Naive thymus-derived CD8-positive, alpha-beta T cell (primary cell): ENCODE measurements at places on chromosomes 4 and X.

GRCh38 chr4:82899374-82900065 is 1.0 kb upstream of the THAP9 start:
- no peak for DNase-seq

DNA sequence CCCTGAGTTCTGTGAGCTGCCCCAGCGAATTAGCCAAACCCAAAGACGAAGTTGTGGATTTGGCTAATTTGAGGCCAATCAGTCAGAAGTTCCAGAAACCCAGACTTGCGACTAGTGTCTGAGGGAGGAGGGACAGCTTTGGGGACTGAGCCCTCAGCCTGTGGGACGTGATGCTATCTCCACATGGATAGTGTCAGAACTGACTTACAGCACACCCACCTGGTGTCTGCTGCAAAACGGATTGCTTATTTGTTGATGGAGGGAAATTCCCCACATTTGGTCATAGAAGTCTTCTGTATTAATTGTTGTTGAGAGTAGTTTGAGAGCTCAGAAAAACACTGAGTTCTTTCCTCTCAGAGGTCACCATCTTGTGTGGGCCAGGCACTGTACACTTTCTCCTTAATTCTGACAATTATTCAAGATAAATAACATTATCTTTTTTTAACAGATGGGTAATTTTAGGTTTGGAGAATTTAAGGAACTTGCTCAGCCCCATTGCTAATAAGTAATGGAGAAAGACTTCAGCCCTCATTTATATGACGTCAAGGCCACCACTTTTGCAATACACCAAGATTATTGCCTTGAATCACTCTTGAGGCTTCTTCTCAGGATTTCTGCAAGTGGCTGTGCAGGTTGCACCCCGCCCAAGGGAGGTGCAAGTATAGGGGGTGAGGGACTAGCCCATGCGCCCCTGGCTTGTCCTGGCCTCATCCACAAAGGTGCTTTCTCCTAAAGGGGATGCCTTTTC is 16.7 kb downstream of the CLRN2 start:
- DNase-seq, result no peak

DNA sequence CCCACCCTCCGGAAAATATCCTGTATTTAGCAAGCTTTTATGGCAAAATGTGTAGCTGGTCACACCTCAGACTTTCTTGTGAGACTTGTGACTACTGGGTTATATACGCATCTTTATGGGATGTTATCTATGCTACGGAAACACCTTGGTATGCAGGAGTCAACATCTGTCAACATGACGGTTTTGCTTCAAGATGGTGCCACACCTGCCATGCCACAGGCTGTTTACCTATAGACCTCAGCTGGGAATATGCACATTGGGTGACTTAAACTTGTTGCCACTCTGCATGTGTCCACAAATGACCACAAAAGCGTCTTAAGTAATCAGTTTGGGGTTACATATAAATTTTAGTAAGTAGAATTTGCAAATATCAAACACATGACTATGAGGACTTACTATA is 192.3 kb upstream of the ATP6AP2 start:
- DNase-seq, result no peak

GRCh38 chr4:116724249-116724648 is 361.1 kb downstream of the TRAM1L1 start:
- DNase-seq, result no peak

DNA sequence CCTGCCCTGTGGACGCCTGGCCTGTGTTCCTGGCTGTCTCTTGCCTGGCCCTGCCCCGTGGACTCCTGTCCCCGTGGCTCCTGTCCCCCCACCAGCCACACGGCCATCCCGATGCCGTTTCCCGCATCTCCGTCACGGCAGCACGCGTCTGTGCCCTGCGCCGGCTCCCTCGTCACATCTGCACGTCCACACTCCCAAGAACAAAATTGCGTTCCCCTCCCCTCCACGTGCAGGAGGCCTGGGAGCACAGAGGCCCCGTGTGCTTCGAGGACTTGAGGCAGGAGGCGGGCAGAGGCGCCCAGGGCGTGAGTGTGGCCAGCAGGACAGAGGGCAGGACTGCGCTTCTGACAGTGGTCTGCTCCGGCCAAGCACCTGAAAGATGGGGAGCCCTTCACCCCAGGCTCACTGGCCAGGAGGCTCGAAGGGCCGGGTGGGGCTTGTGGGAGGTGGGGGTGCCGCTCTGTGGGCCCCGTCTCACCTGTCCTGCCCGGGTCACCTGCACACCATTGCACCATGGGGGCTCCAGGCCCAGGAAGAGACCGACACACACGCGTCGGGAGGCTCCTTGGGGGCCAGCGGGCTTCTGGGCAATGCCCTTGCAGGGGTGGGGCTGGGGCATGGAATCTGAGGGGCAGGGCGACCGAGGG is 17.3 kb downstream of the FGFRL1 start:
- no peak for DNase-seq

DNA sequence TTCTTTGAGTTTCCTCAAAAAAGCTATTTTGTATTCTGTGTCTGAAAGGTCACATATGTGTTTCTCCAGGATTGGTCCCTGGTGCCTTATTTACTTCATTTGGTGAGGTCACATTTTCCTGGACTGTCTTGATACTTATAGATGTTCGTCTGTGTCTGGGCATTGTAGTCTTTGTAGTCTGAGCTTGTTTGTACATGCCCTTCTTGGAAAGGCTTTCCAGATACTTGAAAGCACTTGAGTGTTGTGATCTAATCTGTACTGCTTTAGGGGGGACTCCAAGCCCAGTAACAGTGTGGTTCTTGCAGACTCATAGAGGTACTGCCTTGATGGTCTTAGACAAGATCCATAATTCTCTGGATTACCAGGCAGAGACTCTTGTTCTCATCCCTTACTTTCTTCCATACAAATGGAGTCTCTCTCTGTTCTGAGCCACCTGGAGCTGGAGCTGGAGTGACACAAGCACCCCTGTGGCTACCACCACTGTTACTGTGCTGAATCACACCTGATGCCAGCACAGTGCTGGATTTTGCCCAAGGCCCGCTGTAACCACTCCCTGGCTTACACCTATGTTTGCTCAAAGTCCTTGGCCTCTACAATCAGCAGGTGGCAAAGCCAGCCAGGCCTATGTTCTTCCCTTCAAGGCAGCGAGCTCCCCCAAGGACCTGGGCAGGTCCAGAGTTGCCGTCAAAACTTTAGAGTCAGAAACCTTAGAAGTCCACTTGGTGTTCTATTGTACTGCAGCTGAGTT is 72.3 kb upstream of the EFHC2 start:
- DNase-seq, result no peak

DNA sequence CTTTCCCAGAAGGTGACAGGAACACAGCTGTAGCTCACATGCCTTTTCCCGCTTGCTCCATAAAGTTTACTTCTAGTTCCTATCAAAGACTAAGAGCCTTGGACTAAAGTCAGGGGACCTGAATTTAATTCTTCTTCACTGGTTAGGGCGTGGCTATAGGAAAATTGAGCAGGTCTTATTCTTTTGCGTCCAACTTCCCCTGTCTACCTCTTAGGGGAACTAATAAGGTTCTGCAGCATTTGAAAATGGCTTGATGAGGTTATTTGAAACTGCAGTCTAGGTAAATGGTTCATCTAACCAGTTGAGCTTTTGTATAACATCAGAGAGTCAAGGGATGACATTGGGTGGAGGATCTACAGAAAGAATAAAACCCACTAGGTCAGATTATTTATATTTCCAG is 2.6 kb downstream of the ARHGAP10 start:
- no peak for DNase-seq

GRCh38 chr4:46016306-46016705 is 107.5 kb downstream of the GABRG1 start:
- DNase-seq, result no peak

GRCh38 chr4:113981591-113981990 is 2.1 kb upstream of the ARSJ start:
- no peak for DNase-seq

DNA sequence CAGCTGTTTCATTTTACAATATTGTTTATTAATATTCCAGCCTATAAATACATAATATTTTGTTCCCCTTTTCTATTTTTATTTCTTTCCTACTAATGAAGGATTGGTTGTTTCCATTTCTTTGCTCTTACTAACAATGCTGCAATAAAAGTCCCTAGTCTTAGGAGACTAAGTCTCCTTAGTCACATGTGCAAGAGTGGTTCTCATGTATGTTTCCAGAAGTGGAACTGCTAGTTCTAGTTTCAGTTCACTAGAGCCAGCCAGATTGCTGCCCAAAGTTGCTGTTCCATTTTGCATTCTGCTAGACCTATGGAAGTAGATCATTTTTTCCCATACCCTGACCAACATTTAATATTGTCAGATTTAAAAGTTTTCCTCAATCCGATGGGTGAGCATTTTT is 44.3 kb downstream of the CNGA1 start:
- no peak for DNase-seq

DNA sequence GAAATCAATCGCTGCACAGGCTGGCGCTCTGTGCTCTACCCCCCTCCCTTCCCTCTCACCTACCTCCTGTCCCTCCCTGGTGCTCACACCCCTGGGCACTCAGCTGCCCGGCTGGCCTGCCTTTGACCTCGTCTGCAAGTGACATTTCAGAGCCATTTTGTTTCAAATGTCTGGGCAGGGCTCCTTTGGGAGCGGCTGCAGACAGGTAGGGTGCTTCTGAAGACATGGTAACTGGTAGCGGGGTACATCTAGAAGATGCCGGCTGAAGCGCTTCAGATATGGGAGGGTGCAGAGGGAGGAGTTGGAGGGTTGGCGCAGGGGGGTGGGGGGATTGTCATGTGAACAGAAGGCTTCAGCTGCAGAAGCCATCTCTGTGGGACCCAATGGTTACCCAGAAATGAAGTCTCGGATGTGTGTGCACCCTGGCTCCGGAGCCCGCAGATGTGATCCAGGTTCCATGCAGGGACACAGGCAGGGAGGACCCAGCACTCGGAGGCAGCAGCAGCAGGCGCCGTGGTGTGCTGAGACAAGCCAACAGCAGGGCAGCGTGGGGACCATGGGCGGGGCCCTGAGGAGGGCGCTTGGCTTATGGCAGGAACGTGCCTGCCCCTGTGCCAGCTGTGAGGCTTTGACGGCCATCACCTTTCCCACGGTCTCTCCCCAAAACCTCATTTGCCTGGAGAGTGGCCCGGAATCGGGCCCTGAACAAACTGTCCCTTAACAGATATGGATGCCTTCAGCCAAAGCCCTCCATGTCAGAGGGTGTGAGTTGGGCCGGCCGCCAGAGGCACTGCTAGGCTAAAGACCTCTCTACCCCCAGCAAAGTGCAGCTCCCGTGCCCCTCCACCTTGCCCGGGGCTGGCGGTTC is 7.6 kb upstream of the DUSP9 start:
- DNase-seq, result no peak

- DNase-seq, result no peak
These were observed 68.4 kb downstream of the GATB start for GRCh38 chr4:151692443-151692782.

DNA sequence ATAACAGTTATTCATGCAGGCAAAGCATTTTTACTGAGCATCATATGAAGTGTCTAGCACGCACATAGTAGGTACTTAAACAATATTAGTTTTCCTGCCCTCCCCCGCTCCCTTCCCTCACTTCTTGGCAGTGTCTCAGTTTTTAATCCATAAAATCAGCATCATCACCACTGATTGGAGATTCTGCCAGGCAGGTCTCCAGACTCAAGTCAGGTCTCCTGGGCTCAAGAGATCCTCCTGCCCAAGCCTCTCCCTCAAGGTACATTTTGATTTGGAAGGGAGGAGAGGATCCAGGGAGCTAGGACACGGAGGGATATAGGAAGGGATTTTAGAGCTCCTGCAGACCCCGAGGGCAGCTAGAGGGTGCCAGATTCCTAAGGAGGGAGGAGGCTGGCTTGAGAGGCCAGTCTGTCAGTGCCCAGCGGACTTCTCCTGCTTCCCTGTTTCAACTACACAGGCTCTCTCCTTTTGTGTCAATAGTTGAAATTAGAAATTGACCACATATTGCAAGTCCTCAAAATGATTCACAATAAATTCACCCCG is 4.4 kb upstream of the FAT1 start:
- DNase-seq, result no peak

- DNase-seq, result no peak
These were observed 181.6 kb upstream of the NOCT start for GRCh38 chr4:138833974-138834373.

GRCh38 chr4:141153751-141154510 is 20.7 kb upstream of the RNF150 start:
- DNase-seq, result no peak

DNA sequence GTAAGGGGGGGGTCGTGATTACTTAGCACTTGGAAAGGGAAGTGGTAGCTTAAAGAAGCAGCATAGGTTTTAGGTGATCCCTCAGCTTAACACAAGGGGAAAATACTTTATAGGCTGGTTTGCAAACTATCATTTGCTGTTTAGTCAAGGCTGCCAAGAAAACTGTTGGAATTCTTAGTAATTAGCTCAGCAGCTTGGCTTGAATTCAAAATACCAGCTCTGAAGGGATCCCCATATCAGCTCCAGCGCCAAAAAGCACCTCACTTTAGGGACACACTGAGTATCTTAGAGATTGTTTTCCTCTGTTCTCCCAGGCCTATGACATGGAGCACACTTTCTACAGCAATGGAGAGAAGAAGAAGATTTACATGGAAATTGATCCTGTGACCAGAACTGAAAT is 8.8 kb downstream of the TNMD start:
- DNase-seq, result no peak

GRCh38 chr4:90951037-90951436 is 823.8 kb downstream of the CCSER1 start:
- no peak for DNase-seq

DNA sequence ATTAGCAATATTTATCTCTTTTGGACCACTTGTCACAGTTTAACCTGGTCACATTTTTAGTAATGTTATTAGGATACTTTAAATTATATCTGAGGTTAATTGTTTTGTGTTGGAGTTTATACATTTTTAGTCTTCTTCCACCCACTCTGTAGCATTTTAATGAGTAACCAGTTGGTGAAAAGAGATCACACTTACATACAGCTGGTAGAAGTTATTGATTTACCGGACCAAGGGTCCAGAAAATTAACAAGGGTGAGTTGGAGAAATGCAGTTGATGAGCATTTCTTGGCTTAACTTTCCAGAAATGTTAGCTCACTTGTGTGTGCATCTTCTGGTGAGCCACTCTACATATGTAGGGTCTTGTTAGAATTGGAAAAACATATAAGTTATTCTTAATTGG is 219.6 kb downstream of the GRXCR1 start:
- DNase-seq, result no peak
